Central memory CD8-positive, alpha-beta T cell (primary cell): ENCODE measurements at places on chromosomes 12 and 14.

DNA sequence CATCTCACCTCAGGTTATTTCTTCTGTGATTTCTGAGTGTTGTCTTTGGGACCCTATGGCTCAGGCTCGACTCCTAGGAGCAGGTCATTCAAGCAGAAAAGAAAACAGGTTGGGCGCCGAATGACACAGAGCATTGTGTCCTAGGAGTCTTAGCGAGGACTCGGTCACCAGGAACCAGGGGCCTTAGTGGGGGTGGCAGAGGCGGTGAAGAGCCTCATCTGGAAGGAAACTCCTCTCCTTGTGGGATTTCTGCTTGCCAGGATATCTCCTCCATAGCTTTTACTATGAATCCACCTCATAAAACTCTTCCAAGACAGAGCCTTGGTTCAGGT is 630 bp downstream of the PLEKHH1 start:
- no peak for DNase-seq

GRCh38 chr14:77832297-77832696 is 32.4 kb downstream of the ADCK1 start:
- DNase-seq, result no peak

DNA sequence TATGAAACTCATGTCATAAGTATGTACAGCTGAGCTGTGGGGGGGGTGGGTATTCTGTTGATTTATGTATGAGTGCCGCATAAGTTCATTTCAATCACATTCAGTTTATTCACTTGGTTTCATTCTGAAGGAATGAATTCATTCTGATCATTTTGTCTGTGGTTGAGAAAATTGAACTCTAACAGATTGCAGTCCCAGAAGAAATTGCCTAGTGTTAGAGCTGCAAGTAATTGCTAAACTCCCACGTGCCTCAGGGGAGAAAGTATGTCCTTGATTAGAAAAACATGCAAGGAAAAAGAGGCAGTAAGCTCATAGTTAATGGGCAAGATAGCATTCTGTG is 442.4 kb upstream of the MGAT4C start:
- DNase-seq, result no peak

GRCh38 chr12:27754795-27755194 is 25.2 kb upstream of the KLHL42 start:
- DNase-seq, result no peak

- DNase-seq, result no peak
These were observed 37.2 kb downstream of the TIMELESS start for GRCh38 chr12:56411781-56412639.

DNA sequence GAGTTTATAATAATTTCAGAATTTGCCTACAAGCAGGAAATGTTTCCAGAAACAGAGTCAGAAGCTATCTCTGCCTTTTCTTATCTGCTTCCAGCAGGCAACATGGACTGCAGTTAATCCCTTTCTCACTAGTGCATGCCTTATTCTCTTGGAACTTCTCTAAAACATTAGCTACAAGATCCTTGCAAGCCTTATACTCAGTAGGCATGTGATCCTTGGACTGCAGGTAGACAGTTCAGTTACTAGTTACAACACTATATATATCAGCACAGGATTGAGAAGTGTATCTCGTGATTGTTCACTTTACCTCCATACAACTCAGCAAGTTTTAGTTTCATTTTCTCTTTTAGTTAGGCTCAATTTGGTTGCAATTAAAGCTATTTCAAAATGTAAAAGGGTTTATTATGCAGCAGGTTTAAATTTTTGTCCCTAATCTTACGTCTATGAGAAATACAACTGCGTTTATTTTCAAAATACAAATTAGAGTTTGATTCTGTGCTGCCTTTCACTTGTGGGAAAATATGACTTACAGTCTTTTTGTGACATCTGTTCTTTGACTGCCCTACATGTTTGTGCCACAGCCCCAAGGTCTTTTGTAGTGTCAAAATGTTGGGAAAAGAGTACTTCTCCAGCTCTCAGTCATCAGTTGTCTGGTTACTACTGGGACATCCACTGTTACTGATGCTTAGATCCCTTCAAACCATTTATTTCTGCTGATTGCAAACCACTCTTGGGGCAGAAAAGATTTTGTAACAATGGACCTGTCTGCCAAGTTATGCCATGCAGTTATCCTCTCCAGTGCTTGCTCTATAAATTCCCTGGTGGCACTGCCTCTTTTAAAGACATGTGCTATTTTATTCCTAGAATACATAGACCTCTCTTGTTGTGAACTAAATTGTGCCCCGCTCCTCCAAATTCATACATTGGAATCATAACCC is 709.0 kb upstream of the FOXG1 start:
- DNase-seq, result no peak

DNA sequence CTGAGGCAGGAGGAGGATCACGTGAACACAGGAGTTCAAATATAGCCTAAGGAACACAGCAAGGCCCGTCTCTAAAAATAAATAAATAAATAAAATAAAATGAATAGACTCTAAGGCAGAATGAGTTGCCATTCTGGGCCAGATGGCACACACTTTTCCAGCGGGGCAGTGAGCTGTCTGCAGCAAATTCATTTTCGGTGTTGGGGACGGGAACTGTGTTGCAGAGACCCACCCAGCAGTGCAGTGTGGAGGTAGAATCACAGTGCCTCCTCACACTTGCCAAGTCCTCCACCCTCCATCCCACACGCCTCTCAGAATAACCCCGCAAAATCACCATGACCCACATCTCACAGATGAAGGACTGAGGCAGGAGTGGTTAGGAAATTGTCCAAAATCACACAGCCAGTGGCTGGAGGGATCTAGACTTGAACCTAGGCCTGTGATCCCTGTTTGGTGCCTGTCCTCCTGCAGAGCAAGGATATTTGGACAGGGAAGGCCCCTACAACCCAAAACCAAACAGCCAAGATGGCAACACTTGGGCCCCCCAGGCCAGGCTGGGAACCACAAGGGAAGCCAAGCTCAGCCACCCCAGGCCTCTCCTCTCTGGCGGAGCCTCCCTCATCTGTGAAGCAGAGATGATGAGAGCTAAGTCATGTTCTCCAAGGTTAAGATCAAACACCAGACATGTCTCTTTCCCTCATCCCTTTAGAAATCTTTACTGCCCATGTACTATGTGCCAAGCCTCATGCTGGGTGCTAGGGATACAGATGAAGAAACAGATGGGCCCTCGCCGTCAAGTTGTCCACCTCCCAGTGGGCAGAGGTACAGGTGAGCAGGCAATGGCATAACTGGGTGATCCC is 152.7 kb downstream of the DPF3 start:
- DNase-seq, result no peak

DNA sequence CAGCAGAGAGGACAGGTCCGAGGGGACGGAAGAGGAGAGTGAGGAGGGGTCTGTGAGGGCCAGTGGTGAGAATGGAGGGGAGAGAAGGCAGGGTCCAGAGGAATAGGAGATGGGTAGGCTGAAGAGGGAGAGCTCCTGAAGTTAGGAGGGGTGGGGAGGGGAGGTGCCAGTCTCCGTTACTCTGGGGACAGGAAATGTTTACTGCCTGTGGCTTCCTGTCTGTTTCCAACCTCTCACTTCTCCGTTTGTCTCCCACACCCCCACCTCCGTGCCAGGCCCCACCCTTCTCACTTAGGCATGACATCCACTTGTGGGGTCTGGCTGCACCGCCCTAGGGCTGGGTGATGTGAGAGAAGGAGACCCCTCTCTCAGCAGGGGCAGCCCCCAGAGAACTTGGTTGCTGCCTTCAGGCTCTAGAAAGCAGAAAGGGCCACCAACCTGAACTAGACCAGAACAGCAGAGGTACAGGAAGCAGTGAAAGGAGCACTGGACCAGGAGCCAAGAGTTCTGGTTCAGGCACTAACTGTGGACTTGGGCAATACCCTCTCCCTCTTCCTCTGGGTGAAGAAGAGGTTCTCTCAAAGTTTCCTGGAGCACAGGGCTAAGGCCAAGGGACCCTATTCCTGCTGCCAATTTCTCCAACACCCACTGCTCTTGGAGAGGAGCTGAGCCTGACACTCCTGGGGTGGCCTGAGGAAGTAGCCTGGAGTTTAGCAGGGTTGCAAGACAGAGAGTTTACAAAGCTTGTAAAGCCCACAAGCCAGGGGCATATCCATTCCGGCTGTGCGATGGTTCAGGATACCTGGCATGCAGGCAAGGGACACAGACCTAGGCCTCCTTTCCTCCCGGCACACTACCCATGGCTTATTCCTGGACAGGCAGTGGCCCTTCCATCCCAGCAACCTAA is 5.5 kb downstream of the ITGA5 start:
- peak; percentile 90 for DNase-seq

- DNase-seq, result no peak
These were observed 12.5 kb downstream of the PCNX1 start for GRCh38 chr14:70919774-70920173.

DNA sequence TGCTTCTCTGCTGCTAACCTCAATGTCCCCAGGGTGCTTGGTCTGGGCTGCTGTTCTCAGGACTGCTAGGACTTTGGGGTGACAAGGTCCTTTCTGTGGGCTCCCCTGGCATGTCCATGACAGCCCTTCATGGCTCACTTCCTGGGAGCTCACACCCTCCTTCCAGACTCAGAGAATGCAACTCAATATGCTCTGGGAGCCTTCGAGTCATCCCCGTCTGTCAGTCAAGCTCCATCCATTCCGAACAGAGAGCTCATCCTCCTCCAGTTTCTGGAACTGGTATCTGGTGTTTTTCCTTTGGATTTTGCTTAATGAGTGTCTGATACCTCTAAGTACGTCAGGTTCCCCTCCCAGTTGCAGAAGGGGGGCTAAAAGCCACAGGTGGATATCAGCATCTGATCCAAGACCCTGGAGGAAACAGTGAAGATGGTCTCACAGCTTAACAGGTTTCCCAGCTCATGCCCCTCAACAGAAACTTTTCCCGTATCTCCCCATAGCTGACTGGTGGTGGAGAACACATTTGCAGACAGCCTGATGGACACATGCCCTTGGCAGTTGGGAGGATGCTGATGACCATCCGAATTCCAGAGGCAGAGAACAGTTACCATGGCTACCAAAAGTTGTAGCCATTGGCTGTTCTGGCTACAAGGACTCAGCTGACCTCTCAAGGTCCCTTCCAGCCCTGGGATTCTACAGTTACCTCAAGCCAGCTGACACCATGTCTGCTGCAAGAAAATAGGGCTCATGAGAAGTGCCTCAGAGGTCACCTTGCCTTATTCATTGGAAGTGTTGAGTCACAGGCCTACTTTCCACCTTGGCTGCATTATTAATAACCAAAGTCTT is 9.5 kb upstream of the RAB35 start:
- no peak for DNase-seq

DNA sequence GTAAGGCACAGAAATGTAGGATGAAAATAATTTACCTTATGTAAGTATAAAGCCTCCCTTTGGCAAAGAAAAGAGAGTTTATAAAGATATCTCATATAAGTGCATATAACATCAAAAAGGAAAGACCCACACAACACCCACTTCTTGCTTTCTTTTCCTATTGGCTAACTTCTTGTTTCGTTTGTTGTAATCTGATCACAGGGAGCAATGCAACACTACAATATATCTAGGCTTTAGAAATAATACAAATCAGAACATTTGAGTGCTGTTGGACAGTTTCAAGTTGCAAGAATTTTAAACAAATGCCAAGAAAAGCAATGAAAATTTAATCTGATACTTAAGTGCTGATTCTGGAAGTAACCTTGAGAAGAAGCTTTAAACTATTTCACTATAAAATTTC is 1.3 kb downstream of the FGD6 start:
- no peak for DNase-seq

DNA sequence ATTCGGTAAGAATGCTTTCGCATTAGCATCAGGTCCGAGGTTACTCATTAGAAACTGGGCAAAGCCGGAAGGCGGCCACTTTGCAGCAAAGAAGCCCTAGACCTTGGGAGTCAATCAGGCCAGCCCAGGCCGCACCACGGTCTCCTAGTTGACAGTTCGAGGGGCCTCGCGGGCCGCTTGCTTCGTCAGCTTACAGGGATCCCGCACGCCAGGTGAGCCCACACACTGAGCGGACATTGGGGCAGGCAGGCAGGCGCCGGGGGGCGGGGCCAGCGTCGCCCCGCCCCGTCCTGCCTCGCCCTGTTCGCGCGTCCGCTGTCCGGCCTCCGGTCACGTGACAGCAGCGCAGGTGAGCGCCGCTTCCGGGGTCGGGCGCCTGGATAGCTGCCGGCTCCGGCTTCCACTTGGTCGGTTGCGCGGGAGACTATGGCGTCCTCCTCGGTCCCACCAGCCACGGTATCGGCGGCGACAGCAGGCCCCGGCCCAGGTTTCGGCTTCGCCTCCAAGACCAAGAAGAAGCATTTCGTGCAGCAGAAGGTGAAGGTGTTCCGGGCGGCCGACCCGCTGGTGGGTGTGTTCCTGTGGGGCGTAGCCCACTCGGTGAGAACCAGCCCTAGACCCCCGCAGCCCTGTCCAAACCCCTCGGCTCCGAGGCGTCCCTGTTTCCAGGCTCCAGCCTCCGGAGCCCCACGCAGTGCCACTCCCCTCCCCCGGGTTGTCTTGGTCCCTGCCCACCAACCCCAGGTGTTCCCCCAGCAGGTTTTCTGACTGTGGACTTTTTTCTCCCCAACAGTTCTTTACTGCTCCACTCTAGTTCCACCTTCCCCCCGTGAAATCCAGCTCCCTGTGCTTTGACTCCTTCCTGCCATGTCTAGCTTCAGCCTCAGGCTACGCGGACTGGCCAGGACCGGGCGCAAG is at the start of gene PIP4K2C:
TSS of gene PIP4K2C (plus strand) at position 329 of the 918 bp plus-strand sequence. CDS start at position 427, 98 bp downstream.
- peak; percentile 39 for DNase-seq

DNA sequence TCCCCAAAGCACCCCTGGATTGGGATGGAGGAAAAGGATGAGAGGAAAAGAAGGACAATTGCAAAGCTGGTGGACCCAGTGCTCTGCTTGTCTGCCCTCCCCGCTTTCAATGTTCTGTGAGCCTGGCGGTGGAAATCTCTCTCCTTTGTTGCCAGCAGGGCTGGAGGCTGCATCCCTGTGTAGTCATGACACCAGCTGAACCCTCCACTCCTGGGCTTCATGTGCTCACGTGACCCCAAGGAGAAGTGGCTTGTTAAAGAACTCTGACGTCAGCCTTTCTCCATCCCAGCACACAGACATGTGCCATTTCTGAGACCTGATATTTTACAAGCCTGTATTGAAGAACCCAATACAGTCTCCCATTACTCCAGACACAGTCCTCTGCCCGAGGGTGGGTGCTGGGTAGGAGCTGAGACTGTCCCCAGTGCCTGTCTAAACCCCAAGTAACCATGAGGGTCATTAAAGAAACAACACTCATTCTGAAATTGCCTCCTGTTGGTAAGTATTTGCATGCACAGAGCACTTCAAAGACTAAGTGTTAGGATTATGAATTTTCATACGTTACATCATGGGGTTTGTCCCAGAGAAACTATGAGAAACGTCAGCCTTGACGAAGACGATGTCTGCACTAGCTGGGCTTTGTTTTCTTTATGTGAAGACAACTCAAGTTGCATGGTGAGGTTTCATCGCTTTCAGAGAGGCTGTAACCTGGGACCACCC is 21.7 kb downstream of the GALNT16 start:
- no peak for DNase-seq

DNA sequence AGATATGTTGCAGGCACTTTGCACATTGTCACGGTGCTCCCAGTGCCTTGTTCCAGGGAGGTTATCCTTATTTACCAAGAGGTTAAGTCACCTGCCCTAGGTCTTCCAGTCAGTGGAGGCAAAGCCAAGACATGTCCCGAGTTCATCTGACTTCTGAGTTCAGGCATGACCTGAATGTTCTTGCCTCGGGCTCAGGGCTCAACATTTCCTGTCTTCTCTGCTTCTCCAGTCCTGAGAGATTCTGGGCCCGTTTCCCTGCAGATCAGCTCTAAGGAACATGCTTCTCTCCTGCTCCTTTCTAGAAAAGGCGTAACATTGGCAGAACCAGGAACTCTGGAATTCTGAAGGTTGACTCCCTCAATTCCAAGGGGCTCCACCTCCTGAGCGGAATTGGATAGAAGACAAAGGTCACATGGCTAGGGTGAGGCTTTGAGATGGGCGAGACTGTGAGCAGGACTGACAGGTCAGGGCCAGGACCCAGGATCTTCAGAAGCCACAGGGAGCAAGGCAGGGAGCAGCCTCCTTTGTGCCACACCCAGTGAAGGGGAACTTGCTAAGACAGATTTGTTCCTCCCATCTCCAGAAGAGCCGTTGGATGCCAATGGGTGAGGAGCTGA is 19.9 kb downstream of the BDKRB2 start:
- no peak for DNase-seq
